ENCODE measurements at places on chromosomes 2 and 18.

GRCh38 chr2:227827143-227827542 lies 13.5 kb downstream of the CCL20 start:
- no peak for DNase-seq

GRCh38 chr18:35163014-35163539 lies 77.8 kb upstream of the ZNF397 start:
- no peak for DNase-seq

- DNase-seq, result no peak
These were observed 362.6 kb upstream of the ID2 start for GRCh38 chr2:8319219-8319618.

DNA sequence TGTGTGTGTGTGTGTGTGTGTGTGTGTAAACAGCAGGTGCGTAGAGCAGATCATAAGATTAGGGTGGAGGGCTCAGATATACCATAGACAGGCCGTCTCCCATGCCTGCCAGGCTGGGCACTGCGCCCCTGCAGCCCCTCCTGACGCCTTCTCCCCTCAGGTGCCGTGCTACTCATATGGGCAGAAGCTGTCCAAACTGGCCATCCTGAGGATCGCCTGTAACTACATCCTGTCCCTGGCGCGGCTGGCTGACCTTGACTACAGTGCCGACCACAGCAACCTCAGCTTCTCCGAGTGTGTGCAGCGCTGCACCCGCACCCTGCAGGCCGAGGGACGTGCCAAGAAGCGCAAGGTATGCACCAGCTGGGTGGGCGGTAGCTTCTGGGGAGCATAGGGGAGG lies 10.0 kb downstream of the ATOH8 start:
- DNase-seq, result no peak

DNA sequence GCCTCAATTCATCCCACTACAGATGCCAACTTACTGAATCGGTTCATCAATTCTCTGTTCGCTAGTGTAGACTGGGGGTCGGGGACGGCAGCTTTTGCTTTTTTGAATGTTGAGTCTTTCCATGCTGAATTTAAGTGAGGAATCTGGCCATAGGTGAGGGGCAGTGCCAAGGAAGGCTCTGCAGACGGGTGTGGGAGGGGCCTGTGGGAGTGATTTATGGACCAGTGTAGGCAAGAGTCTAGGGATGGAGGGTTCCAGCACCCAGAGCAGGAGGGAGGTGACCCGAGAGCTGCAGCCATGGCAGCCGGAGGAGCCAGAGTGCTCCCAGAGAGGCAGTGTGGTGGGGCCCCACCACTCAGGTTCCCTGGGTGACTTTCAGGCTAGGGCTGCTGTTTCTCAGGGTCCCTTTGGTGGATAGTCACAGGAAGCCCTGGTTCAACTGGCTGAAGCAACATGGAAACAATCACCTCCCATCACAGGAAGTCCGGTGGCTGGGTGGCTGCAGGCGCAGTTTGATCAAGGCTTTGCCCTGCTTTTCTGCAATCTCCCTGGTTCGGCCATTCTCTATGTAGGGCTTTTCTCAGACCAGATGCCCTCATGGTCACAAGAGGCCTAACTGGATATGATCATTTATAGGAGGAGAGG lies 16.9 kb upstream of the TEX44 start:
- no peak for DNase-seq

GRCh38 chr2:203427061-203427460 lies 98.9 kb downstream of the ABI2 start:
- DNase-seq, result no peak

- peak; percentile 30 for DNase-seq
These were observed 686 bp downstream of the UBXN4 start for GRCh38 chr2:135742325-135742757.

- no peak for DNase-seq
These were observed 680 bp downstream of the CTDSP1 start for GRCh38 chr2:218400167-218400929.

- no peak for DNase-seq
These were observed 35.7 kb downstream of the STEAP3 start for GRCh38 chr2:119259296-119259860.

GRCh38 chr2:160298960-160299359 lies 98.9 kb upstream of the ITGB6 start:
- DNase-seq, result no peak

DNA sequence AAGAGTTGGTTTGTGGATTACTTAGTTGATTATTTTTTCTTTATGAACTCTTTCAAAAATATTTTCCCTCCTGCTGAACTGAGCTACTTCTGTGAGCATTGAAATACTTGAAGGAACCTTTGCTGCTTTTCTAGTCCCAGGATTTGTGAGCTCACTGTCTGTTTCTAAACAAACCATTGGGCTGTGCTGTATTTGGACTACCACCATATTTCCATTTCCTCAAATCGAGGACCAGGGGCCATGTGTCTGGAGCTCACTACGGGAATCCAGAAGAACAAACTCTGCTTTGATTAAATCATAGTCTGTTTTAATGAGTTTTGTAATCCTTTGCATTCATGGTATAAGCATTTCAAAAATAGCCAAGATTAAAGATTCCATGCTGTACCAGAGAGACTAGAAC lies 1.3 kb downstream of the MRPL33 start:
- DNase-seq, result no peak

- no peak for DNase-seq
These were observed 69.3 kb upstream of the ATL2 start for GRCh38 chr2:38446418-38446817.

All from activated CD4-positive, alpha-beta T cell treated with anti-CD3 and anti-CD28 coated beads for 1 hour (primary cell).